ENCODE measurements at places on chromosomes 3 and 15. TPM values are rescaled to one million over a fixed set of nuclear protein-coding genes. Genes with fewer than 3 reads are reported as not detected.

Gene EPB42
- polyA plus RNA-seq = 1.3 TPM

Gene ISLR
- 51.7 TPM for polyA plus RNA-seq

Gene ZNF662
- polyA plus RNA-seq = 23.2 TPM

Gene GATA2
- polyA plus RNA-seq = 28.4 TPM

Gene SEMA3B
- polyA plus RNA-seq = 76.3 TPM

Gene PLCB2
- 8.3 TPM for polyA plus RNA-seq

Gene GHSR
- polyA plus RNA-seq = not detected

Gene BMF
- polyA plus RNA-seq = 39.2 TPM

Gene PPARG
- polyA plus RNA-seq = 24.1 TPM
